GM19239 (cell line): ENCODE measurements at places on chromosomes 12 and 14.

DNA sequence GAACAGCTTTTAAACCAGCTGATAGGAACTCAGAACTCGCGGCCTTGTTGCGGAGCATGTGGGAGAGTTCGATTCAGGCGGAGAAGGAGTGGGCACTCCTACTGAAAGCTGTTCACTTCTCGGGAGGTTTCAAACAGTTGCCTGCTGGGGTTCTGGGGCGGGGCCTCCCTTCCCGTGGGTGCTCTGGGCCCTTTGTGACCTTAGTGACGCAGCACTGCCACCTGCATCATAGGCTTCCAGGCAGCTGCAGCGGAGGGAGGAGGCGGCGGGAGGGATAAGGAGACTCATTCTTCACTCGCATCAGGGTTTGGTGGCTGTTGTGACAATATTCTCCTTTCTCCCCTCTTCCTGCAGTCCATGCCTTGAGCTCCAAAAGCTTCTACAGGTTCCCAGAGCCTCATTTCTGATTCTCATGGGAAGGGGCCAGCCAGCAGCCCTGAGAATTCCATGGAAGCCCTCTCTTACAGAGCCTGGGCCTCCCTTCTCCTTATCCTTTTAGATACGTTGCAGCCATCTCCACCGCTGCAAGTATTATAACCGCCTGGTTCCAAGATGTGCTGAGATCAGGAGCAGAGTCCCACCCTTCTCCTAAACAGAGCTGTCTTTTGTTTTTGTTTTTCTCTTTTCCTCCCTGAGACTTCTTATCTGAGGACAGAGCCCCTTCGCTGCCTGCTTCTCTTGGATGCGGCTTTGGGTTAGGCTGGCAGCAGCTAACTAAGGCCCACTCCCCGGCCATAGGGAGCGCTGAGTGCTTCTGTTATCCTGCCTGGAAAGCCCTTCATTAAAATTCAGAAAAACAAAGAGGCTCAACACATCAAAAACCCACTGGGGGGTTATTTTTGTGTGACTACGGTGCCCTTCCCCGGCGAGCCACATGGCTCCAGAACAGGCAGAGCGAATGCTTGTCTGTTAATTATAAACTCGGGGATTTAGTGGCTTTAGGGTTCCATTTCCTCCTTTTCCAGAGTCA, 67.6 kb upstream of the GPATCH2L start:
- no peak for DNase-seq

DNA sequence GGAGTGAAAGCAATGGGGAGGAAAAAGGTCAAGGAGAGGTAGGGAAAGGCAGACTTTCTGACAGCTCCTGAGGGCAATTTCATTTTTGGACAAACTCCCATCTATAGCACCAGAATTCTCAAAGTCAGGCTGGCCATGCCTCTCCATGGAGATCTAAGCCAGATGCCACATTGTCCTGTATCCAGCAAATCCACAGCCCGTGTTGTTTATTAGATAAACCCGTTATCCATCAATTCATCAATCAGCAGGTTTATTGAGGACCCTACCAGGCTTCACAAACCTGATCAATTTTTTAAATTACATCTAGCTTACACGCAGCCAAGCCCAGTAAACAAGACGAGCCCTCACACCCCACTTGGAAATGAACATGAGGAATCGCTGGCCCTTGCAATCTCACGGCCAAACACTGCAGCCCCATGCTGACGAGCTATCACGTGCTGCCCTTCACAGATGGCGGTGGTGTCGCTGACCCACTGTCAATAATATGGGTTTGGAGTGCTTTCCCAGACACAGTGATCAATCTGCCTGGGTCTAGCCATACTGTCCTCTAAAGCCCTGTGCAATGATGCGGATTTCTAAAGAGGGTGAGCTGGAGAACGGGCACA, 332.9 kb downstream of the DPF3 start:
- no peak for DNase-seq

DNA sequence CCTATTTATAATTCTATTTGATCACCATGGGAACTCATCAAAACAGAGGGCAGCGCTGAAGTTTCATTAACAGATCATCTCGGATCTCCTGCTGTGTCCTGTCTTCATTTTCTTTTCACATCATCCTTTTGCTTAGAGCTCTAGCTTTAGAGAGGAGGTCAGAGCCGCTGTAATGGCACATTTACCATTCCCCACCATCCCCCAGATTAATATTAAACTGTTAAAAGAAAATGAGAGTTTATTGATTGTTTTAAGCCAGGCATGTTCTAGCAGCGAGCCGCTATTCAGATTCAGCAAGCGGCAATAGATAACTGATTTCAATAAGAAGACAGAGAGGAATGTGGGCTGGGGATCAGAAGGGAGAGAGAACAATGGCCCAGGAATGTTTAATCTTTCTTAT, 308.8 kb downstream of the EGLN3 start:
- no peak for DNase-seq

DNA sequence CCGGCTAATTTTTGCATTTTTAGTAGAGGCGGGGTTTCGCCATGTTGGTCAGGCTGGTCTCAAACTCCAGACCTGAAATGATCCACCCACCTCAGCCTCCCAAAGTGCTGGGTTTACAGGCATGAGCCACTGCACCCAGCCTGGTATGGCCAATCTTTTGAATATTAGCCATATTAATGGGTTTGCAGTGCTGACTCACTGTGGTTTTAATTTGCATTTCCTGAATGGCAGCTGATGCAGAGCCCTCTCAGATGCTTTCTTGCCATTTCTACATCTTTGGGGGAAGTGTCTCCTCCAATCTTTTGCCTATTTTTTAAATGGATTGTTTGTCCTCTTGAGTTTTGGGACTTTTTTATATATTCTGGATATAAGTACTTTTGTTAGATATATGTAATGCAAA, 55.5 kb upstream of the NPAS3 start:
- no peak for DNase-seq

GRCh38 chr12:89552376-89552775, 26.5 kb upstream of the POC1B start:
- no peak for DNase-seq

GRCh38 chr12:1811948-1812291, 8.4 kb upstream of the LRTM2 start:
- DNase-seq = no peak

GRCh38 chr12:99309812-99310211, 337.7 kb upstream of the GARIN6 start:
- DNase-seq = no peak

- DNase-seq = no peak
Measured at GRCh38 chr12:18935371-18935965, 194.1 kb upstream of the PLEKHA5 start.

- no peak for DNase-seq
Measured at GRCh38 chr14:68135566-68135965, 316.0 kb downstream of the RAD51B start.

- DNase-seq = no peak
Measured at GRCh38 chr12:93229494-93230325, 148.0 kb upstream of the NUDT4 start.

DNA sequence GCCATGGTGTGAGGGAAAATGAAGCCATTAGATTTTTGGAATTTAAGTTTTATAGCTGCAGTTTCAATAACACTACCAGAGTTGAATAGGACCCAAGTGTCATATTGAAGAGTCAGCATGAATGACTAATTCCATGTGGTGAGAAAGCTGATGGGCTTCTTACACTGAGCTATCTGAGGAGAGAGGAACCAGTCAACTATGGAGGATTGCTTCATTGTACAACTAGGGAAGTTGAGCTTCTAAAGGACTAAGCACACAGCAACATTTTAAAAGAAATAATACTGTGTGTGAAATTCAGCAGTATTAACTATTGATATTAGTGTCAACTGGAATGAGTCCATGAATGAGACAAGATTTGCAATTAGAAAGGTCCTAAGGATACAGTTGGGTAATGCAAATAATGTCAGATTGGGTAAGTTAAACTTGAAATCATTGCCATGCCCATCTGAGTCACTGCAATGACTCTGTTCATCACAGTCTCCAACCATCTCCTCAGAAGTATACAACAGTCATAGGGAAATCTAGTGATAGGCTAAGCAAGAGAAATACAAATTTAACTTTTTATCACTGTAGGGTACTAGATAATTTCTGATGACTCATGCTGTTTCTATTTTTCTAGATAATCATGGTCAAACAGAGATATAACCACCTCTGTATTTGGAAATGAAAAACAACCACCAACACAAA, 394.2 kb downstream of the FSCB start:
- no peak for DNase-seq

GRCh38 chr12:105233041-105233905, 2.7 kb downstream of the APPL2 start:
- DNase-seq = no peak

- DNase-seq = peak; percentile 41
Measured at GRCh38 chr12:105420659-105421240, 90.3 kb downstream of the C12orf75 start.

DNA sequence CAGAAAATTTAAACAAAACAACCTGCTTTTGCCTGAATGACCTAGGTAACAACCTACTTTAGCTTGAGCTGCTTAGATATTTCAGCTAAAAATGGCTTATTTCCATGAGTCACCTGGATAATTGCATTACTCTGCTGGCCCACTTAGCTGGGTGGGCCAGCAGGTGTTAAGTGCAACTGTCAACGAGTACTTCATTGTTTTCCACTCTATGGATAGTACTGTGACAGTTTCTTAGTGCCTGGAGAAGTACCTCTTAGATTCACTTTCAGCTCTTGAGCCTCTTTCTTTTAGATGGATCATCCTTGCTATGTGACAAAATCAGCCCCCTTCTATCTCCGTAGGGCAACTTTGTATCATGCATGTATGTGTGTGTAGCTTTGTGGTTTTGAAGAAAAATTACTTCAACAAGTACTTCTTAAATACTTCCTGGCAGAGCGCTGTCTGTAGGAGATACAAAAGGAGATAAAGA, 368.2 kb upstream of the ATP2B1 start:
- no peak for DNase-seq

DNA sequence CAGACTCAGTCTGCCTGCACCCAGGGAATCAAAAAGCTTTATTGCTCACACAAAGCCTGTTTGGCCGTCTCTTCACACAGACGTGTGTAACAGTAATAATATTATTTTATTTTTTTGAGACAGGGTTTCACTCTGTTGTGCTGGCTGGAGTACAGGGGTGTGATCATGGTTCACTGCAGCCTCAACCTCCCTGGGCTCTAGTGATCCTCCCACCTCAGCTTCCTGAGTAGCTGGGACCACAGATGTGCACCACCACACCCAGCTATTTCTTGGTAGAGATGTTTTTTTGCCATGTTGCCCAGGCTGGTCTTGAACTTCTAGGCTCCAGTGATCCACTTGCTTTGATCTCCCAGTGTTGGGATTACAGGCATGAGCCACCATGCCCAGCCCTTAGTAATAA, 88.4 kb upstream of the DCD start:
- no peak for DNase-seq

GRCh38 chr14:41570415-41571155, 36.1 kb upstream of the LRFN5 start:
- DNase-seq = no peak

DNA sequence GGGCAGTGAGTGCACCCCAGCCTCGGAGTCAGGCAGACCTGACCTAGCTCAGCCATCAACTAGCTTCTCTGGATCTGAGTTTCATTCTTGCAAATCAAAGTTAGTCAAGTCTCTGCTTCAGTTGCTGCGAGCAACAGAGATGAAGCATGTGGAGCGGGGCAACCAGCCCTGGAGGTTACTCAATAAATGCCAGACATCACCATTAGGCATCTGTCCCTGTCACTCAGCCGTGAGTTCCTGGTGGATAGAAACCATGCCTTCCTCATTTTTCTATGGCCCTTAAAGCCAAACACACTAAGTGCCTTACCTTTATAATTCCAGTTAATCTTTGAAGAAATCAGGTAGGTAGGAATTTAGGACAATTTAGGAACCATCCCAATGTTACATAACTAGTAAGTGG, 19.3 kb downstream of the RFX4 start:
- DNase-seq = no peak

DNA sequence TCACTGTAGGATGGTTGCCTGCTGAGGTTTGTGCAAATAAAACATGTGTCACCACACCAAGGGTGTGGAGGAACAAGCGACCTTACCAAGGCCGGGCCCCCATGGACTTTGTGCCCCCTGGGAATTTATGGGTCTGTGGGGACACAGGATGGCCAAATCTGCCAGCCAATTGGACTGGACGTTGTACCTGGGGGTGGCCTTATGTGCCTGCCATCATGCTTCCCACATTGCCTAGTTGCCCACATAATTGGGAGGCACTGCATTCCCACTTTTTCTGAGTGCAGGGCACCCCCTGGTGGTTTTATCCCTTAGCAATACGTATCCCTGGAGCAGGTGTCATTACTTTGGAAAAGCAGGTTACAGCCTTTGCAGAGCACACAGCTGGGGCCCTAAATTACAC, 92.6 kb upstream of the TMPO start:
- DNase-seq = no peak

DNA sequence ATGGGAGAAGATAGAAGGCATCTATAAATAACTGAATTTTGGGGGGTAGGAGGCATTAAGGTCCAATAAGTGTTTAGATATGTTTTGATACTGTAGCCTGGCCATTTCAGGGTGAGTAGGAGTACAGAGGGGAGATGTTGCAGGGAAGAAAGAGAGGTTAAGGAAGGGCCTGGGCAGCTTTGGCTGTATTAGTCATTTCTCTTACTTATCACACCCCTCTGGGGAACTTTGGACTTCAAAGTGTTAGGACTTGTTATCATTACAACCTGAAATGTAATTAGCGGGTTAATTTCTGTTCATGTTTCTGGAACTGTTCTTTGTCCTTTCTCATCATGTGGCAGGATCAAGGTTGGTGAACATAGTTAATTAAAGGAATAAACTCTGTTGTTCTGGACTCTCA, 40.3 kb downstream of the SUSD6 start:
- DNase-seq = no peak

DNA sequence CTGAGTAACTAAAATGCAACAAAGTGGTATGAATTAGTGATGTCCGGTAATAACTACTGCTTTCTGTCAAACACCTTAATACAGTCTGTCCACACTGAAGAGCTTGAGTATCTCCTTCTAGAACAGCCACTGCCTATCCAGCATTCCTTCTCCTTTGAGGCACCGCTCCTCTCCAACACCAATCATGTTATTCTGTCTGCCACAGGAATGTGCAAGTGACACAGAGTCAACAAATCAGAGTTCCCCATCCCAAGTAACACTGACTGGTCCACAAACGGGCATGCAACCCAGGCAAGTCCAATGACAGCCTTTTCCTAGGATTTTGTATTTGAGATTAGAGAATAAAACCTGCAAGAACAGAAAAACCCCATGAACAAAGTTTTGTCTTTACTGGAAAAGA, 3.8 kb downstream of the GXYLT1 start:
- DNase-seq = no peak

DNA sequence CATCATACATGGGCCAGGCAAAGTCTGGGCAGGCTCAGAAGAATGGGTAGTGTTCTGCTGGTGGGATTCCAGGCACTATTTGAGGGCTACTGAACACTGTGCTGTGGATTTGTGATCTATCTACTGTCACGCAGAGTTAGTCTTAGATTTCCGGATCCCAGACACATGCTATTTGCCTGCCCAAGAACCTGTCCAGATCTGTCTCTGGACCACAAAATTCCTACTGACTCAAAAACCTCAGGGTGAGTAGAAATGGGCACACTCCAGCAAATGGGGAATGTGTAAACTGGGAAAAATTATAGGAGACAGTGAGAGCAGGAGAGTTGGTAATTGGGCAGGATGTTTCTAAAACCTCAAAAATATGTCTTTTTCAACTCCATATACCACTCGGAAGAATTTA, 129.9 kb downstream of the GALC start:
- DNase-seq = no peak

GRCh38 chr14:67253076-67253635, 11.9 kb downstream of the PALS1 start:
- DNase-seq = no peak

GRCh38 chr12:7959278-7959677, 23.3 kb upstream of the SLC2A3 start:
- no peak for DNase-seq
